ENCODE measurements at places on chromosomes 16 and 17. TPM values are rescaled to one million over a fixed set of nuclear protein-coding genes. Genes with fewer than 3 reads are reported as not detected.

MT4 gene
- not detected for total RNA-seq

DNA sequence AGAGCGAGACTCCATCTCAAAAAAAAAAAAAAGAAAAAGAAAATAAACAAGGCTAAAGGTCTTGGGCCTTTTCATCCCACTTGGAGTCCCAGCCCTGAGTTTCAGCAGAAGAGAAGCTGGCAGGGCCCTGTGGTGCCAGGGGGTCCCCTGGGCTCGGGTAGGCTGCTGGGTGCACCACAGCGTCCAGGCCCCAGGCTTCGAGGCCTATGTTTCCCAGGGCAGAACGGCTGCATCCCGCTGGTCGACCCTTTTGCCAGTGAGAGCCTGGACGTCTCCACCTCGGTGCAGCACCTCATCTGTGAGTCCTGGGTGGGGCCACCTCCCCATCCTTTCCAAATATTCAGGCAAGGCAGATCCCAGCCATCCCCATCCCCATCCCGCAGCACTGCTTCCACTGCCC is 2.2 kb downstream of the TMEM235 start:
- peaks cover 19% of the 10 kb centered on the region for H3K27me3 ChIP-seq
- no peaks in the 10 kb centered on the region for H3K36me3 ChIP-seq
- no peaks in the 10 kb centered on the region for H3K4me1 ChIP-seq
- H3K27ac ChIP-seq: no peak overlapping the region
- no peak for DNase-seq
- no peak overlapping the region for H3K4me3 ChIP-seq

CYB5D1 gene
- 7.3 TPM for total RNA-seq

LDHD gene
- total RNA-seq: 8.7 TPM

DNA sequence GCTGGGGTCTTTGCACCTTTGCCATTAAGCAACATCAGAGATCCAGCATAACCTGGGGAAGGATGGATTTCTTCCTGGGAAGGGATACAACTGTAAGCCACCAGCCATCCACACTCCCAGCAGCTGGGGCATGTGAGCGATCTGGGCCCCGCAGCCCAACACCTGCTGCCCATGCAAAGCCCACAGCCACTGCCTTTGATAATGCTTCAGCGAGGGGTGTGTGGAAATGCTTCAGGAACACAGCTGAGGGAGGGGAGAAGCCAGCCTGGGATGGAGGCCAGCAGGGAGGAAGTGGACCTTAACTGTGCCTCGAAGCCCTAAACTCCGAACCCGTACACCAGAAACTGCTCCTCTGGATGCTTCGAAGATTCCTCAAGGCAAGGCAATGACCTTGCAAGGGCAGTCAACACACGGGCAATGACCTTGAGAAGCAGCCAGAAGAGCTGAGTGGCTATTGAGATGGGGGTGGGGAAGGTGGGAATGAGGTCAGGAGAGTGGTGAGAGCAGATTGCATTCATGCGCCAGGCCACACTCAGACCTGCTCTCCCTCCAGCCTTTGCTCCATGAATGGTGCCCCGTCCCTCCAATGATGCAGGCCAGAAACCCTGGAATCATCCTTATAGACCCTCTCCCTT is 49.1 kb downstream of the KATNIP start:
- no peak overlapping the region for H3K27ac ChIP-seq
- H3K4me1 ChIP-seq: peaks cover 17% of the 10 kb centered on the region
- no peak overlapping the region for H3K4me3 ChIP-seq
- no peaks in the 10 kb centered on the region for H3K27me3 ChIP-seq
- no peaks in the 10 kb centered on the region for H3K36me3 ChIP-seq

DNA sequence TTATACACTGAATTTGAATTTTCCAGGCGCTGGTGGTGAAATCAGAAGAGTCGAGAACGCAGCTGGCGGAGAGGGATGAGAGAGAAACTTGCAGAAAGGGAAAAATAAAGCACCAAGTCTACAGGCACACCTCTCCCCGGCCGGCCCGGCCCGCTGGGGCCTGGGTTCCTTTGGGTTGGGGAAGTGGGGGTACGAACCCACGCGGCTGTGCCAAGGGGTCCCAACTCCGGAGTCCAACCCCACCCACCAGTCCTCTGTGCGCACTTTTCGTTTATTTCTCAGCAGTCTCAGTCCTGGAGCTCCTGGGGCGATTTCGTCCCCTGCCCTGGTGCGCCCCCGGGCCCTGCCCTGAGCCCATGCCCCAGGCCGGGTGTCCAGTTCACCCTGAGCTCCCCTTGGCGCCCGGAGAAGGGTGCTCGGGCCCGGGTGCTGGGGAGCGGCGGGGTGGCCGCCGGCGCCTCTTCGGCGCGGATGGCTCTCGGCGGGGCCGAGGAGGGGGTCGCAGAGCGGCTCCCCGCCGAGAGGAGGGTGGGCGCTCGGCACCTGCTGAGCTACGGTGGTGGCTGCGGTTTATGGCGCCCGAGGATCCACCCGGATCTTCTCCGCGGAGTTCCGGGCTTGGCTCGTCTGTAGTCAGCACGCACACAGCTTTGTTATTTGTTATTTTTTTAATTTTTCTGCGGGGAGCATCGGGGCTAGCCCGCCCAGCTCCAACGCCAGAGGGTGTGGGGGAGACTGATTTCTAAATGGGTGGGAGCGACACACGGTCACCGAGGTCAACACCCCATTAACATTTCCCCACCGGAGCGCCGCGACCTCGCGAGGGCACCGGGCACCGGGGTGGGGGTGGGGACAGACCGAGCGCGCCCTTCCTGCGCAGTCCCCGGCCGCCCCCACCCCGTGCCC is 15.7 kb upstream of the CBX8 start:
- H3K36me3 ChIP-seq: no peaks in the 10 kb centered on the region
- peaks cover 21% of the 10 kb centered on the region for H3K4me1 ChIP-seq
- DNase-seq: peak; percentile 59
- H3K27me3 ChIP-seq: peaks cover 22% of the 10 kb centered on the region

KRT31 gene
- total RNA-seq: not detected

SGSH gene
- total RNA-seq: 40.3 TPM

PSMD3 gene
- total RNA-seq: 43.1 TPM

DNA sequence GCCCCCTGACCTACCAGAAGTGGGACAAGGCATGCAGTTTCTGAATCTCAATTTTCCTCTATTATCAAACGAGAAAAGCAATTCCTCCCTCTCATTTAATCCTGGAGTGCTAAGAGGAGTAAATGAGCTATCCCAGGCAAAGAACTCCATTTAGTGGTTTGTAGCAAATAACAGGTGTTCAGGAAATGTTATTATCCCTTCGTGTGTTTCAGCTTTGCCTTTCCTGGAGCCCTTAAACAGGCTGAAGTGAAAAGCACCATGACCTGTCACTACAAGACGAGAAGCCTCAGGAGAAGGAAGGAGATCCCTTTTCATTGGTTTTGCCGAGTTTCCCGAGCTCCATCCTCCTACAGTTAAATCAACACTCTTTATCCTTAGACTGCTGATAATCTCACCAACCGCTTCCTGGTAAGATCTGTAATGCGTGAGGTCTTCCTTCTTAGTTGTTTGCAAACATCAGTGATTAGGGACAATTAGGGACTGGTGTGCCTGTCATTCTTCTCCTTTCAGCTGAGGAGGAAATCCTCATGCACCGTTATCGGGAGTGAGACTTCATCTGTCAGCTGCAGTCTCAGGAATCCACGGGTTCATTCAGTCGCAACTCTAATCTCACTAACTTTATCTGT is 30.8 kb upstream of the MYOCD start:
- no peak overlapping the region for H3K27ac ChIP-seq
- no peak for DNase-seq
- H3K27me3 ChIP-seq: no peaks in the 10 kb centered on the region
- no peaks in the 10 kb centered on the region for H3K4me1 ChIP-seq

DNA sequence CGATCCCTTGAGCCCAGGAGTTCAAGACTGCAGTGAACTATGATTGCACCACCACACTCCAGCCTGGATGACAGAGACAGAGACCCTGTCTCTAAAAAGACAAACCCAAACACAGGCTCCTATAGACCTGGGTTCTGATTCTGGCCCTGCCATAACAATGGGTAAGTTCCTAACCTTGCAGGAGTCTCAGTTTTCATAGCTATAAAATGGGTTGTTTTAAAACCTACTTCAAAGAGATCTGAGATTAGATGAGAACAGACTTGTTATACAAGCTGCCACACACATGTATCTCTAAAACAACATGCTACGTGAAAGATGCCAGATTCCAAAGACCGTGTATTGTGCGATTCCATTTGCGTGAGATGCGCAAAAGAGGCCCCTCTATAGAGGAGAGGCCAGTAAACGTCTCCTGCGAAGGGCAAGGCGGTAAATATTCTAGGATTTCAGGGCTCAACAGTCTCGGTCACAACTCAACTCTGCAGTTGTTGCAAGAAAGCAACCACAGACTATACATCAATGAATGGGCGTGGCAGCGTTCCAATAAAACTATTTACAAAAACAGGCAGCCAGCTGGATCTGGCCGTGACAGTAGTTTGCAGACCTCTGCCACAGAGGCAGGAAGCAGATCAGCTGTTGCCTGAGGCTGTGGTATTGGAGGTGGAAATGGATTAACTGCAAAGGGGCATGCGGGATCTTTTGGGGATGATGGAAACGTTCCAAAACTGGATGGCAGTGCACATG is 5.9 kb downstream of the CORO7 start:
- H3K4me1 ChIP-seq: no peaks in the 10 kb centered on the region
- DNase-seq: no peak
- no peaks in the 10 kb centered on the region for H3K27me3 ChIP-seq
- no peak overlapping the region for H3K27ac ChIP-seq

DNA sequence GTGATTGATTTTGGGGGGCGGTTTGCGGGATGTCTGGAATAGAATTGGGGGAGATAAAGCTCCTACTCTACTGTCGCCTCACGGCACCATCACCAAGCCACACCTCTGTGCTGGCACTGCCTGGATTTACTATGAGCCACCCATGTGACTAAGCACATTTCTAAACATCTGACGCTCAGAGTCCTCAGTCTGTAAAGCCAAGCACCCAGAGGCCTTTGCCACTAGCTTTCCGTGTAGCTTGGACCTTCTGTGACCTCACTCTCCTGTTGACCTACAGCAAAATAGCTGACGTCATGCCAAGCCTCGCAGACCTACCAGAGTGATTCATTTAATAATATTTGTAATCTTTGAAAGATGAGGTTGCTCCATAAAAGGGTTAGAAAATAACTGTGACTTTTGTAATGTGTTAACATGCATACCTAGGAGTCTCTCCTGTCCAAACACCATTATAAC is 38.5 kb upstream of the MYOCD start:
- H3K4me1 ChIP-seq: no peaks in the 10 kb centered on the region
- DNase-seq: no peak
- no peaks in the 10 kb centered on the region for H3K36me3 ChIP-seq
- no peak overlapping the region for H3K4me3 ChIP-seq
- no peaks in the 10 kb centered on the region for H3K27me3 ChIP-seq

DNA sequence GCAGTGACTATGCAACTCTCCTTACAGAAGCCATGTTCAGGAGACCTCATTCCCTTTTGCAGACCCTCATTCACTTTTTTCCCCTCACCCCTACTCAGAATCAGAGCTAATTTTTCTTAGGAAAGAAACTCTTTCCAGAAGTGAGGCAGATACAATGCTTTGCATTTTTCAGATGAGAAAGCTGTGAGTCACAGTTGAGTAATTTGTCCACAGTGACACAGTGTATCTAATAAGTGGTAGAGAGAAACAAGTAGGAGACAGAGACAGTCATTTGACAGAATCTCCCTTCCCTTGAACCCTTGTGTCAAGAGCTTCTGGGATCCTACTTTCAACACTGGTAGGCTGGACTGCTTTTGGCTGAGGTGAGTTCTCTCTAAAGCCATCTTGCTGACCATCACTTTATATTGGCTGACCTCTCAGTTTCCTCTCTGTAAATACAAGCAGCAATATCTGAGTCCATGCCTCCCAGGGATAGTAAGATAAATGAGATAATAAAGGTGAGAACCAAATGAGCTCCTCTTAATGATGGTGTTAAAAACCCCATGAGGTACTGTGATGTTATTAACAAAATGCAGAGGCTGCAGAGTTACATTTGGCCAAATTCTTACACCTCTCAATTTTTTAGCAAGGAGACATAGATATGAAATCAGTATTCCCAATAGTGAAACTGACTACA is 130.8 kb downstream of the CA10 start:
- no peak overlapping the region for H3K4me3 ChIP-seq
- H3K36me3 ChIP-seq: no peaks in the 10 kb centered on the region
- no peak overlapping the region for H3K27ac ChIP-seq
- no peaks in the 10 kb centered on the region for H3K4me1 ChIP-seq
- no peaks in the 10 kb centered on the region for H3K27me3 ChIP-seq

DNA sequence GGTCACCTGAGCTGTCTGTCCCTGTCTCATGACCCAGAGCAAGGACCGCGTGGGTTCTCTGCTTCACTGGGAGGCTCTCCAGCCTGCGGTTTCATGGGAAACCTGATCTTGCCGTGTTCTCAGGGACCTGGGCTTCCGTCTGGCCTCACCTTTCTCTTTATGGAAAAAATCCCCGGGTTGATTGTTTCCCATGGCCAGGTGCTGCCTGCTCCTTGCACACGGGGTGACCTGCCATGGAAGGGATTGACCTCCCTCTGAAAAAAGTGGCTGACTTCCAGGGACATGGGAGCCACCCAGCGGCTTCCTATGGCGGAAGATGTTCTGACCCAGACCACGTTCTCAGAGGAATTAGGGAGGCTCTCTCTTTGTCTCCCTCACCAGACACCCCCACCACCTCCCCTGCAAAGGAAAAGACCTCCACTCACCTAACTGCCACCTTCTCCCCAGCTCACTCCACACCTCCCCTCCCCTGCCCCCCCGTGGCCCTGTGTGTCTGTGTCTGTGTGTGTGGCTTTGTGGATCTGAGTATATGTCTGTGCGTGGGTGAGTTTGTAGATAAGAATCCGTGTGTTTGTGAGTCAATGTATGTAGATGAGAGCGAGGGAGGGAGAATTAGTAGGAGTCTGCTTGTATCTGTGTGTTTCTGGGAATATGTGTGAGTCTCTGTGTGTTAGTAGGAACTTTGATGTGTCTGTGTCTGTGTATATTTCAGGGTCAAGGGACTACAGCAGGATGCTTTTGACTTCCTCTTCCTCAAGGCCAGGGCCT is 154.6 kb downstream of the NTN1 start:
- H3K27ac ChIP-seq: no peak overlapping the region
- no peak overlapping the region for H3K4me3 ChIP-seq
- H3K36me3 ChIP-seq: no peaks in the 10 kb centered on the region
- no peaks in the 10 kb centered on the region for H3K4me1 ChIP-seq

RBFOX1 gene
- total RNA-seq: not detected

GRCh38 chr17:40515011-40515410 is 13.6 kb upstream of the TNS4 start:
- no peak overlapping the region for H3K27ac ChIP-seq
- no peak for DNase-seq
- no peaks in the 10 kb centered on the region for H3K27me3 ChIP-seq
- H3K36me3 ChIP-seq: no peaks in the 10 kb centered on the region

- no peaks in the 10 kb centered on the region for H3K27me3 ChIP-seq
- H3K36me3 ChIP-seq: no peaks in the 10 kb centered on the region
- H3K4me3 ChIP-seq: no peak overlapping the region
- no peak for DNase-seq
- H3K4me1 ChIP-seq: no peaks in the 10 kb centered on the region
Observed at GRCh38 chr16:79713609-79714309, 113.2 kb upstream of the MAF start.

- no peak overlapping the region for H3K4me3 ChIP-seq
- no peaks in the 10 kb centered on the region for H3K27me3 ChIP-seq
- DNase-seq: no peak
- H3K36me3 ChIP-seq: peaks cover 11% of the 10 kb centered on the region
- H3K27ac ChIP-seq: no peak overlapping the region
Observed at GRCh38 chr17:37430051-37430627, 23.5 kb downstream of the TADA2A start.

TMEM235 gene
- total RNA-seq: not detected
